ENCODE measurements at places on chromosomes 4 and X.

GRCh38 chrX:22520128-22520828 lies 247.6 kb downstream of the CBLL2 start:
- DNase-seq = no peak
- no peak overlapping the region for H3K4me3 ChIP-seq
- no peaks in the 10 kb centered on the region for H3K27me3 ChIP-seq
- no peaks in the 10 kb centered on the region for H3K4me1 ChIP-seq

GRCh38 chr4:163588532-163588931 lies 94.0 kb downstream of the TMA16 start:
- no peaks in the 10 kb centered on the region for H3K36me3 ChIP-seq
- H3K27ac ChIP-seq = no peak overlapping the region
- H3K27me3 ChIP-seq = no peaks in the 10 kb centered on the region
- no peak overlapping the region for H3K4me3 ChIP-seq

DNA sequence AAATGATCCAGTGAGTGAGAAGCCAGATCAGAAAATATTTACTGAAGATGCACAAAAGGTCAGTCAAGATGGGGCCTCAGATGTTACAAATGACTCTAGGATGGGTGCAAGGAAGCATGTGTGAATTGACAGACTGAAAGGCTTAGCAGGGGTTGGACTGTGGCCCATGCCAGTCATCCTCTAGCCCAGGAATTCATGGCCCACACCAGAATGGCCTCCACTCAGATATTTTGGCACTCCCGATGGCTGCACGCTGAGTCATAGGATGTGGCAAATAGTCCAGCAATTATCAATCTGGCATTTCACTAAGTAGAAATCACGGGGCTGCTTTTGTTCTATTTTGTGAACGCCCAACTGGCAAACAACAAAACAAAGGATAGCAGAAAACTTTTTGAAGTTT lies 406.5 kb downstream of the IQCM start:
- no peaks in the 10 kb centered on the region for H3K4me1 ChIP-seq
- DNase-seq = no peak
- H3K4me3 ChIP-seq = no peak overlapping the region

- no peaks in the 10 kb centered on the region for H3K27me3 ChIP-seq
- no peaks in the 10 kb centered on the region for H3K36me3 ChIP-seq
- no peaks in the 10 kb centered on the region for H3K4me1 ChIP-seq
These were observed 809.7 kb upstream of the NDST4 start for GRCh38 chr4:115923152-115923551.

DNA sequence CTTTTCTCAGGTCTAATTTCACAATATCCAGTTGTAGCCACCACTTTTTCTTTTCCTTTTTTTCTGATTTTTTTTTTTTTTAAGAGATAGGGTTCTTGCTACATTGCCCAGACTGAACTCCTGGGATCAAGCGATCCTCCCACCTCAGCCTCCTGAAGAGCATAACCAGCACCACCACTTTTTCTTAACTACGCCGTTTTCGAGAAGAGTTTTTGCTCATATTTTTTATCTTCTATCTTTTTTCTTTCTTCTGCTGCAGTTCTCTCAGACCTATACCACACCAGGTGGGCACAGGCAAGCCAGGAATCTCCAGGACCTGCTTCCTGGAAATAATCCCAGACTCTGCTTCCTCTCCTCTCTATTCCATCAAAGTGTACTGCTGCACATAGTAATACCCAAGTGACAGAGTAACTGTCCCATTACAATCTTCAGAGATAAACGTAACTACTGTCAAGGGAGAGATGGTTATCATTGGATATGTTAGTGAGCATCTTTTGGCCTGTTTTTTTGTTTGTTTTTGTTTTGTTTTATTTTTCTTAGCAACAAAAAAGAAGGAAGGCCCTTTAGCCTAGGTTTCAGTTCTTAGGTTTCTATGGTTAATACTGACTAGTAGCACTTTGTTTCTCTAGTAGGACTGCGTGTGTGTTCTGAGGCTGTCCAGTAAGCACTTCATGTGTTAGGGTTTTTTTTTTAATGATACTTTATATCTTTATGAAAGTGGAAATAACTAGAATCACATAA lies 59.2 kb upstream of the TXK start:
- no peak for DNase-seq
- no peaks in the 10 kb centered on the region for H3K27me3 ChIP-seq
- no peak overlapping the region for H3K4me3 ChIP-seq
- no peak overlapping the region for H3K27ac ChIP-seq
- H3K4me1 ChIP-seq = peaks cover 7% of the 10 kb centered on the region

DNA sequence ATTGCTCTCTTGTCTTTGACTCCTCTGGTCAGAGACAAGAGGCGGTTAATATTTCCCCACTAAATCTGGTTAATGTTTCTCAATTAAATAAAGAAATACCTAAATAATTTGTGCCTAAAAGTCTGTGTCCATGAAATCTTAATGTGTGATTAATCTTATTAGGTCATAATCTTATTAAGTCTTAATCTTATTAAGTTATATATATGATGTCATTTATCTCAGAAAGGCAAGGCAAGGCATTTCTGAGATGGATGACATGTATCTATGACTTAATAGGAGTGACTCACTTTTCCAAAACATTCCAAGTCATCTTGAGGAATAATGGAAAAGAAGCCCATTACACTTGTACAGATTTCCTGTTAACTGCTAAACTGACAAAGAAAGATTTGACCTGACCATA lies 74.7 kb downstream of the TRAM1L1 start:
- no peak overlapping the region for H3K4me3 ChIP-seq
- H3K27me3 ChIP-seq = no peaks in the 10 kb centered on the region
- H3K36me3 ChIP-seq = no peaks in the 10 kb centered on the region
- H3K27ac ChIP-seq = no peak overlapping the region

DNA sequence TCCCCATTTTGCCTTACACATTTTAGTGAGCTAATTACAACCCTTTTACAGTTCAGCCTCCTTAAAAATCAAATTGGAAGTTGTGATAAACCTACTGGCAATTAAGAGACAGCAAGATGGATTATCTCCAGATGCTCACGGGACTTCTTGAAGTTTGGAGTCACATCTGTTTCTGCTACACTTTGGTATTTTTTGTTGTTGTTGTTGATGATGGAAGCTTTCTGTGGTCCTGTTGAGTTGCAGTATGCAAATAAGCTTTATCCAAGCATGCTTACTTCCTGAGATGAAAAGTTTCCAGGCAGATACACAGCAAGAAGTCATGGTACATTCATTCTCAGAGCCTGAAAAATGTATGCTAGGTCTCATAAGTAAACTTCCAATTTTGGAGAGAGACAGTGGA lies 670.0 kb upstream of the AMOT start:
- no peak overlapping the region for H3K27ac ChIP-seq
- no peak for DNase-seq
- H3K4me3 ChIP-seq = no peak overlapping the region
- H3K4me1 ChIP-seq = no peaks in the 10 kb centered on the region
- no peaks in the 10 kb centered on the region for H3K27me3 ChIP-seq
- no peaks in the 10 kb centered on the region for H3K36me3 ChIP-seq

DNA sequence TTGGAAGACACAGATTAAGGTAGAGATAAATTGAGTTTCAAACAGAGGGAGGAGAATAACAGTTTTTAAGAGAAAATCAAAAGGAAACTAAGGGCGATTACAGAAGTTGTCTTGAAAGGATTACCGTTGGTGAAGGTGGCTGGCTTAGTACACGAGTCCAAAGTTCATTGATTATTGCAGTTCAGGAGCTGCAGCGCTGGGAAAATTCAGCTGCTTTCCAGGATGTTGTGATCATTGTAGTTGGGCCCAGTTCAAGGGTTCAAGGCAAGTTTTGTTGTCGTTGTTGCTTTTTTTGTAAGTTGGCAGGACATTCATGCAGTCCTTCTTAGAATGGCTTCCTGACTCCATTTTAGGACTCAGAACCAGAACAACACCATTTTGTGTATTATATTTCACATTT lies 461.7 kb downstream of the RAPGEF2 start:
- no peak overlapping the region for H3K27ac ChIP-seq
- H3K4me3 ChIP-seq = no peak overlapping the region
- H3K4me1 ChIP-seq = no peaks in the 10 kb centered on the region
- DNase-seq = no peak

All from upper lobe of left lung (tissue), 6 donors.